ENCODE measurements at places on chromosomes 6 and 20.

GRCh38 chr20:45164906-45165305 is 9.8 kb upstream of the PI3 start:
- H3K27me3 ChIP-seq = no peaks in the 10 kb centered on the region
- no peaks in the 10 kb centered on the region for H3K36me3 ChIP-seq
- H3K4me1 ChIP-seq = no peaks in the 10 kb centered on the region
- no peak overlapping the region for H3K4me3 ChIP-seq
- no peak overlapping the region for H3K27ac ChIP-seq
- no peak for DNase-seq

GRCh38 chr20:19712721-19713260 is 45.3 kb upstream of the RIN2 start:
- no peak overlapping the region for H3K27ac ChIP-seq
- no peaks in the 10 kb centered on the region for H3K27me3 ChIP-seq
- H3K4me1 ChIP-seq = peaks cover 20% of the 10 kb centered on the region

GRCh38 chr6:157756708-157757429 is 66.2 kb upstream of the SNX9 start:
- H3K36me3 ChIP-seq = no peaks in the 10 kb centered on the region
- H3K4me3 ChIP-seq = no peak overlapping the region
- no peaks in the 10 kb centered on the region for H3K27me3 ChIP-seq
- H3K27ac ChIP-seq = no peak overlapping the region
- peaks cover 10% of the 10 kb centered on the region for H3K4me1 ChIP-seq
- DNase-seq = peak; percentile 93

DNA sequence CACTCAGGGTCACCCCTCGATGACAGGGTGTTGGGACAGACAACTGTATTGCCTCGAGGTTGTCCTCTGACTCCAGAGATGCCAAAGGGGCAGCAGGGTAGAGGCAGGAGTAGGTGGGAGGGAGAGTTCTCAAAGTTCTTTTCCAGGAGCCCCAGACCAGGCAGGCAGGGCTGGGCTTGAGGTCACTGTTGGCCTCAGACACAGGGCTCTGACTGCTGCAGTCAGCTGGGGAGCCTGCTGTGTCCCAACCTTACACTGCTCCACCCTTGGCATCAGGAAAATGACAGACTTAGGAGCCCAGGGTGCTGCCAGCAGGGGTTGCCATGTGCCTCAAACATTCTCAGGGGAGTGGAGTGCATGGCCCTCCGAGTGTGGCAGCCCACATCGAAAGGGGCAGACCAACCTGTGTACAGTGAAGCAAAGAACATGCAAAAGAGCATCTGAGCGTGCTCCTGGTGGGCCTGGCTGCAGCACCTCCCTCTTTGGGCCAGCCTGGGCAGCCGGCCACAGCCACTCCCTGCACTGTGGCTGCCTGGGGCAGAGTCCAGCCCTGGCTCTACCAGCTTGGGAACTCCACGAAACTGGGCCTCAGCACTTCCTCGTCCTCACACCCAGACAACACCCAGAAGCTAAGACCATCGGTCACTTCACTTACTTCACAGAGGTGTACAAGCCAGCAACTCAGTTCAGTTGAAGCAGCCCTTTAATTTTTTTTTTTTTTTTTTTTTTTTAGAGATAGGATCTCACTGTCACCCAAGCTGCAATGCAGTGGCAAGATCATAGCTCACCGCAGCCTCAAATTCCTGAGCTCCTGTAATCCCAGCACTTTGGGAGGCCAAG is 24.0 kb downstream of the C6orf132 start:
- H3K4me1 ChIP-seq = peaks cover 2% of the 10 kb centered on the region
- no peak overlapping the region for H3K4me3 ChIP-seq

- DNase-seq = no peak
- H3K27me3 ChIP-seq = no peaks in the 10 kb centered on the region
- H3K36me3 ChIP-seq = no peaks in the 10 kb centered on the region
- H3K27ac ChIP-seq = no peak overlapping the region
These were observed 92.9 kb upstream of the SHLD1 start for GRCh38 chr20:5657190-5657875.

- H3K4me3 ChIP-seq = no peak overlapping the region
- H3K27ac ChIP-seq = no peak overlapping the region
- peak; percentile 43 for DNase-seq
- no peaks in the 10 kb centered on the region for H3K27me3 ChIP-seq
- no peaks in the 10 kb centered on the region for H3K4me1 ChIP-seq
These were observed 81.1 kb downstream of the RIPOR3 start for GRCh38 chr20:50610212-50610718.

GRCh38 chr6:5566718-5567117 is 305.4 kb downstream of the FARS2 start:
- no peak for DNase-seq
- H3K27ac ChIP-seq = no peak overlapping the region
- no peaks in the 10 kb centered on the region for H3K4me1 ChIP-seq
- H3K4me3 ChIP-seq = no peak overlapping the region
- H3K27me3 ChIP-seq = no peaks in the 10 kb centered on the region

DNA sequence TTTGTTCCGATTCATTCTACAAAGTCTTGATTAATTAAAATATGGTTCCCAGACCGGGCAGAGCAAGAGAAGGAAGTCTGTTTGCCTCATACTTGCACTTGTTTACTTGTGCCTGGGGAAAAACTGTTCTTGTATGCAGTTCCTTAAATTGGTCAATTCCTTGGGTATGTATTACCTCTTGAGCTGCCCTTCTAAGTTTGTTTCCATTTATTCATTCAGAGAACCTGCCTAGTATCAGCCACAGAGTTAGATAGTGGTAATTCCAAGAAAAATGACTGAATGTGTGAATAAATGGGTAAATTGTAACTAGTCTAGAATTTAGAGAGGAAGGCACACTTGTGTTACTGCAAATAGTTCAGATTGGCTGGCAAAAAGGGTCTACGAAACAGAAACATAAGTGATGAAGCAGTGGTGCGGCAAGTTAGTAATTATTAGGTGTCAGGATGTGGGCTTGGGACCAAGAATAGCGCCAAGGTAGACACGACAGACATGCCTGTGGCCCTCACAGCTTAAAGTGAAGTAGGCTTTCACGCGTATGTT is 525 bp upstream of the MAK start:
- peak overlapping the region; percentile 63 for H3K4me3 ChIP-seq
- no peaks in the 10 kb centered on the region for H3K27me3 ChIP-seq
- peaks cover 25% of the 10 kb centered on the region for H3K4me1 ChIP-seq
- no peaks in the 10 kb centered on the region for H3K36me3 ChIP-seq
- no peak for DNase-seq

DNA sequence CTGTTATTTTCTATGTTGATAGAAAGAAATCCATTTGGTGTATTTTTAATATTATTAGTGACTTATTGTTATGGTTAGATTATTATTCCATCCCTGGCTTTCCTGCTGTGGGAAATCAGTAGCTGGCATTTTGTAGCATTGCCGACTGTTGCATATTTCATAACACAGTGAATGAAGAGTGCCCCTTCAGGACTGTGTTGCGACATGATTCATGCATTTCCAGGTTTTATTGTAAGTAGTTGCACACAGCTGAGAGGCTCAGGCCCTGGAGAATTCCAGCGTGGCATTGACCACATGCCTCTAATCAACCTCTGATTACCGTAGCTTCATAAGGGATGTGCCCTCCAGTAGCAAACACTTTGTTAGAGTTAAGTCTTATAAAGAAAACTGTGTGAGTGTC is 263.9 kb downstream of the FARS2 start:
- H3K27me3 ChIP-seq = no peaks in the 10 kb centered on the region
- no peaks in the 10 kb centered on the region for H3K4me1 ChIP-seq
- no peaks in the 10 kb centered on the region for H3K36me3 ChIP-seq
- no peak overlapping the region for H3K4me3 ChIP-seq
- no peak for DNase-seq

DNA sequence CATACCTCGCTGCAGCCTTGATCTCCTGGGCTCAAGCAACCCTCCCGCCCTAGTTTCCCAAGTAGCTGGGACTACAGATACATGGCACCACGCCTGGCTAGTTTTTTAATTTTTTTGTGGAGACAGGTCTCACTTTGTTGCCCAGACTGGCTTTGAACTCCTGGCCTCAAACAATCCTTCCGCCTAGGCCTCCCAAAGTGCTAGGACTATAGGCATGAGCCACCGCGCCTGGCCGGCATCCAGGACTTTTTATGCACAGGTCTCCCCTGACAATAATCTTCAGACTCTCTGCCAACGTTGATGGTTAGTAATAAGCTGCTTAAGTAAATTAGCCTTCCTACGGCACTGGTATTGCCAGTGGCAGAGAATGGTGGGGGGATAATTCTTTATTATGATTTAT is 110.5 kb upstream of the MTHFD1L start:
- H3K27me3 ChIP-seq = no peaks in the 10 kb centered on the region
- H3K27ac ChIP-seq = no peak overlapping the region
- peaks cover 24% of the 10 kb centered on the region for H3K4me1 ChIP-seq
- no peak overlapping the region for H3K4me3 ChIP-seq
- H3K36me3 ChIP-seq = peaks cover 7% of the 10 kb centered on the region

DNA sequence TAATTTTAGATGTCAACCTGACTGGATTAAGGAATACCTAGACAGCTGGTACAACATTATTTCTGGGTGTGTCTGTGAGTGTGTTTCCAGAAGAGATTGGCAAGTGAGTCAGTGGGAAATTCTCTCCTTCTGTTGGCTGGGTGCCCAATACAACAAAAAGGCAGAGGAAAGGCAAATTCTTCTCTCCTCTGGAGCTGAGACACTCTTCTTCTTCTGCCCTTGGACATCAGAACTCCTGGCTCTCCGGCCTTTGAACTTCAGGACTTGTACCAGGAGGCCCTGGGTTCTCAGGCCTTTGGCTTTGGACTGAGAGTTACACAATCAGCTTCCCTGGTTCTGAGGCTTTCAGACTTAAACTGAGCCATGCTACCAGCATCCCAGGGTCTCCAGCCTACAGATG is 7.8 kb upstream of the BTN3A1 start:
- H3K4me3 ChIP-seq = no peak overlapping the region
- H3K27ac ChIP-seq = no peak overlapping the region
- no peaks in the 10 kb centered on the region for H3K27me3 ChIP-seq
- 0 out of 2 replicates have a peak, but pooled peaks cover 3% of the 10 kb centered on the region for H3K36me3 ChIP-seq

GRCh38 chr20:5820738-5821137 is 70.5 kb downstream of the SHLD1 start:
- H3K27me3 ChIP-seq = no peaks in the 10 kb centered on the region
- no peak for DNase-seq
- no peaks in the 10 kb centered on the region for H3K4me1 ChIP-seq
- no peak overlapping the region for H3K4me3 ChIP-seq
- no peaks in the 10 kb centered on the region for H3K36me3 ChIP-seq

- H3K4me1 ChIP-seq = no peaks in the 10 kb centered on the region
- no peaks in the 10 kb centered on the region for H3K36me3 ChIP-seq
- no peak overlapping the region for H3K27ac ChIP-seq
These were observed 325.3 kb downstream of the PRL start for GRCh38 chr6:21971541-21971940.

GRCh38 chr20:60752741-60753420 is 499.2 kb upstream of the CDH4 start:
- no peak for DNase-seq
- H3K27me3 ChIP-seq = no peaks in the 10 kb centered on the region
- H3K27ac ChIP-seq = no peak overlapping the region
- no peaks in the 10 kb centered on the region for H3K36me3 ChIP-seq
- H3K4me1 ChIP-seq = no peaks in the 10 kb centered on the region

GRCh38 chr6:31575952-31576685 is 754 bp downstream of the TNF start:
- peak; percentile 82 for DNase-seq
- peak overlapping the region; percentile 95 for H3K27ac ChIP-seq
- no peaks in the 10 kb centered on the region for H3K27me3 ChIP-seq
- H3K4me1 ChIP-seq = peaks cover 85% of the 10 kb centered on the region

DNA sequence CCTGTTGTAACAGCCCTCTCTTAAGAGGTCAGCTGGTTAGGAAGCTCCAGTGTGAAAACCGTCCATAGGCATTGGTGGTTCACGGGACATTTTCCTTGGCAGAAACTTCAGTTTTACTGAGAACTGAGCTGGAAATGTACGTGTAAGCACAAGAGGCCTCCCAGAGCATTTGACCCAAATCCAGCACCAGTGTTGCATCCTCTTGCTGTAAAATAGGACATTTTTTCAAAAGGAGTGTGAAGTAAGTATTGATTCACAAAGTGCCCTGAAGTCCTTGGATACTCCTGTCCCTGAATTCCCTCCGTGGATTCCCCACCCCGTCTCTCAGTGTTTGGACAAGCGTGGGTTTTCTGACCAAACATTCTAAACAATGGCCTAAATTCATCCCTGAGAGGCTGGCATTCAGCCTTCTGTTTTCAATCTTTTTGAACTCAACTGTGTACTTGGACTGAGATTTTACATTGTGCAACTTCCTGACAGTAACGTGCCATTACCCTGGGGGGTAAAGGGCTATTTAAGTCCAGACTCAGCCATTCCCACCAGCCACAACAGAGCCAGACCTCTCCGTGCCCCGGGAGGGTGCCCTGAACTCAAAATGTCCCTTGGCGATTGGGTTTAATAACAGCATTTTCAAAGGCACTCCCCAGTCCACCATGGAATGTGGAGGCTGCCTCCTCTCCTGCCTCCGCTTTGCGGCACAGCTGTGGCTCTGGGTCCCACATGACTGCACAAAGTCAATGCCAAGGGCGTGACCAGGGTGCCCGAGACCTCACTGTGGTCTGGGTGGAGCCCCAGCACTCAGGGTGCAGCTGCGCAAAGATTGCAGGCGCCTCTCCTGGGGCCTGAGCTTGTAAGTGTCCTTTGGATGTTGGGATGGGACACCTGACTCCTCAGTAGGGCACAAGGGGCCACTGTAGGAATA is 92.7 kb upstream of the AFDN start:
- no peak overlapping the region for H3K27ac ChIP-seq
- H3K4me1 ChIP-seq = no peaks in the 10 kb centered on the region

DNA sequence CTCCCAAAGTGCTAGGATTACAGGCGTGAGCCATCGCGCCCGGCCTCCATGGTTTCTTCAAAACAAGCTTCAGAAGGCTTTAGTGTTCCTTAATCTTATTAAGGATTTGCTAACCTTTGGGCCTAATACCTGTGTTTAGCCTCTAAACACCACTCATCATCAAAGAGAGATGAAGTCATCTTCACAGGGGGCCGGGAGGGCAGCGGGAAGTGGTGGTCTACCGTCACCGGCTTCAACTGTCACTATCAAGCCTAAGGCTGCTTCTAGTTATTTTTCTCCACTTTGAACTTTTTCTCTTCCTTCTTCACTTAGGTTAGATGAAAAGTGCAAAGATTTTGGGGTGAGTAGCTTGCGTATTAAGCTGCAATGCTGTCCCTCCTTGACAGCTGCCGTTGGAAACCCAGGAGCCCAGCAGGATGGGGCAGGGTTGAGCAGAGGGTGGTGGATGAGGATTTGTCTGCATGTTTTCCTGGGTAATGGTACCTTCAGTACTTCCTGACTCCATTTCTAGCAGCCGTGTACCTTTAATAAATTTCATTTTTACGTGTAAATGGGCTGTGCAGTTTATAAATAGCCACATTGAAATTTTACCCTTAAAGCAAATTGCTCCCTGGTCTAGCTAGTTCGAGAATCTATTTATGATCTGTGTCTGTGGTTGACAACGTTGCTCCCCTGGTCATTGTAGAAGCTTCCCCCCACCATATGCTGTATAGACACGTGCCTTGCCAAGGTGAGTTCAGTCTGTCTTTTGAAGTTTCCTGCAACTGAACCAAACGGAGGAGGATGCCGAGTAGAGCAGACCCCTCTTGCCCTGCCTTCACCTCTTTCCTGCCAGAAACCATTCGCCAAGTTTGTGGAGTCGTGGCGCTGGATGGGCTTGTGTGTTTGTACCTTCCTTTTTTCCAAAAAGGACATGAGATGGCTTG is 64.8 kb downstream of the SYNJ2 start:
- H3K4me1 ChIP-seq = no peaks in the 10 kb centered on the region
- DNase-seq = no peak
- H3K36me3 ChIP-seq = no peaks in the 10 kb centered on the region
- no peaks in the 10 kb centered on the region for H3K27me3 ChIP-seq

All from Karpas-422 (cell line).